CD4-positive, alpha-beta T cell treated with Interleukin-4 for 4 hours (primary cell): ENCODE measurements at places on chromosomes 7 and 10.
A peak's percentile ranks its signal among the peaks of the same experiment; 100 is the strongest.

DNA sequence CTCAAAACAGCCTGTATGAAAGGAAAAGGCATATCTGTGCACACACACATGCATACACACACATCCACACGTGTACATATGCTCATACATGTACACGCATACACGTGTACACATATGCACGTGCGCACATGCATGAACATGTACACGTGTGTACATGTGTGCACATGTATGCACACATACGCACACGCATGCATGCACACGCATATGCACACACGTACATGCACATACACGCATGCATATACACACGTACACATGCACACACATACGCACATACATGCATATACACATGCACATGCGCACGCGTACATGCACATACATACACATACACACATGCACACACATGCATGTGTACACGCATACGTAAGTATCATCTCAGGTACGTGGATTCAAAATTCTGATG is 19.4 kb downstream of the DIP2C start:
- no peak for DNase-seq

DNA sequence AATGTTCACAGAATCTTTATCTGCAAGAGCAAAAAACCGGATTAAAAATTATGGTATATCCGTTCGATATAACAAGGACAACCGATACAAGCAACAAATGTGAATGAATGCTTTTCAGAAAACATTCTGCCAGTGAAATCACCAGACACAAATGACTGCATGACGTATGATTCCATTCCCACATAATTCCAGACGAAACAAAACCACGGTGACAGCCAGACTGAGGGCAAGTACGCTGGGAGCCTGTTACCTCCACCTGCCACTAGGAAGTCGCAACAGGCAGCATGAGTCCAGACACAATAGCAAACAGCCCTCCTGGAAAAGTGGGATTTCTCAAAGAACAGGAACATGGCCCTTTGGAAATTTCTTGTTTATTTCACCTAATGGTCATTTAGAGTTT is 41.7 kb downstream of the MAD1L1 start:
- DNase-seq = no peak

DNA sequence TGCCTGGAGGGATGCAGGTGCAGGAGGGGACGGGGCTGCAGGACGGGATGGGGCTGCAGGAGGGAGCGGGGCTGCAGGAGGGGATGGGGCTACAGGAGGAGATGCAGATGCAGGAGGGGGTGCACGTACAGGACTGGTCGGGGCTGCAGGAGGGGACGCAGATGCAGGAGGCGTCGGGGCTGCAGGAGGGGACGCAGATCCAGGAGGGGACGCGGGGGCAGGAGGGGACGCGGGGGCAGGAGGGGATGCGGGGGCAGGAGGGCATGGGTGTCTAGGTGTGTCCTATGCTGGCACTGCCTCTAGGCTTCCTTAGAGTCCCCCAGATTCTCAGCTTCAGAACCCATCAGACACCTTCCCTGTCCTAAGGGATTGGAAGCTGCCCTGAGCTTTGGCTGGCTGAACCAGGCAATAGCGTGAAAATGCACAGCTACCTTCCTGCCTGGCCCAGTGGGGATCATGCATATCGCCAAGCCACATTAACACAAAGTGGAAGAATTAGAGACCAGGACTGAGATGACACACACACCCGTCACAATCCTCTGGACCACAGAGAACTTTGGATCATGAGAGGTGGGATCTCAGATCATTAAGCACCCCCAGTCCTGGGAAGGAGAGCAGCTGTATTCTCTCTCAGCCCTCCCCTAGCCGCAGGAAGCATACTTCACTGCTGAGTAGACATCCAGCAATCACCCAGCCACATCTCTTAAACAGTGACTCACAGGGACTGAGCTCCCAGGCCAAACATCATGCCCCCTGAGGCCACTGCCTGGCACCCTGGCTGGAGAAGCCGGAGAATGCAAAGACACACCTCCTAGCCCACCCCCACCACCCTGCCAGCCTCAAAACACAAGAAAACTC is 67.3 kb downstream of the VWA2 start:
- DNase-seq = no peak

DNA sequence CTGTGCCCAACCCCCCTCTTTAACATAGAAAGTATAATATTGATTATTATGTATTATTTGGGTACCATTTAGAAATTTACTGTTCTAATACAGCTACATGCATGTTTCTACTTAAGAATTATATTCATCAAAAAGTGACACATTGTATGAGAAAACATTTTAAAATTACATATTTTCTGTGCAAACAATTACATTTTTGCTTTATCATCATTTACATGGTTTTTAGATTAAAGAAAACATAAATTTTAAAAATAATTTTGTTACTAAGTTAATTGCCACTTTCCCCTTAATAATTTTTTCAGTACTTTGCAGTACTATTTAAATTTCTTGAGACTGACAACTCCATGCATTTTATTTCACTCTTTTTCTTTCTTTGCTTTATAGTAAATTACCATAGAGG is 95.3 kb upstream of the GATAD1 start:
- DNase-seq = no peak

GRCh38 chr7:103937680-103938079 is 51.8 kb downstream of the RELN start:
- no peak for DNase-seq

DNA sequence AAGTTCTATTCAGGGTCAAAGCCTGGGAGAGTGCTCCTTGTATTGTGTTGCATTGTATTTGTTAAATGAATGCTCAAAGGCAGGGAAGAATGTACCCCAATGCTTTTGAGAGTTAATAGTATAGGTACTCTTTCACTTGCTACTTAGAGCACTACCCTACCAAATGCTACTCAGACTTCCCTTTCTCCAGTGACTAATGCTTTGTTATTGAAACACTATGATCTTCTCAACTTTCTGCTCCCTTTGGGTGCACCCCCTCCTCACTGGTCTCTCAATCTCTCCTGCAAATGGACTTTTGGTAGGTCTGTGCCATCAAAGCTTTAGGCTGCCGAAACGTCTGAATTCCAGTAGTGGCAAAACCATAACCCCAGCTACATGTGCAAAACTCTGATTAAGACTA is 177.7 kb upstream of the AHR start:
- no peak for DNase-seq

DNA sequence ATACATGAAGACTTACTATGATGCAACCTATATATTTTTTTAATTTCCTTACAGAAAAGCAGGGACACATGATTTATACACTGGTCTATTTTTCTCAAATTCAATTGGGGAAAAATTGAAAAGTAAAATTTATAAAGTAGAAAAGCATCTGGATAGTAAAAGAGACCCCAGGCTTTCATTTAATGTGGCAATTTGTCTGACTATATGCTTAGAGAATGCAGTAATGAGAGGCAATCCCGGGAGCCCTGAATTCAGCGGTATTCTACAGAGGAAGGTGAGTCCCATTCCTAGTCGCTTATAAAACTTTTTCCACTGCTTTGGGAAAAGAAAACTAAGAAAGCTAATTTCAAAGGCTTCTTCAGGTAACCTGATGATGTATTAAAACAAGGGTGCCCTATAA is 167.1 kb downstream of the SEMA3D start:
- no peak for DNase-seq

- no peak for DNase-seq
These were observed 76.9 kb downstream of the SLC13A1 start for GRCh38 chr7:123122916-123123315.

GRCh38 chr7:93799750-93800357 is 90.7 kb downstream of the TFPI2 start:
- DNase-seq = no peak

- DNase-seq = no peak
These were observed 31.5 kb downstream of the SLC18A2 start for GRCh38 chr10:117272195-117273076.

DNA sequence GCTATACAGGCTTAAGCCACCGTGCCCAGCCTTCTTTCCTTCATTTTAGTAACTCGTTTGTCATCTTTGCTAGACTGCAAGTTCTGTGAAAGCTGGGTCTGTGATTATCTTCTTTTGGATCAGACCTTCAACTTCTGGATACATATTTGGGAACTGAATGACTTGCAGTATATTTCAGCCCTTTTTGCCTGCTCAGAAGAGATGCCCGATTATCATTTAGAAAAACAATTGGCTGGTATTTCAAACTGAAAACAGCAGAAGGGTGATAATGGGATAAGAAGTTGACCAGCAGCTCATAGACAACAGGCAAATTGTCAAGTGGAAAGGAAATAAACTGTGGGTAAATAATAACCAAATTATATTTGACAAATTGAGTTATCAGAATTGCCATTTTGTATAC is 14.6 kb downstream of the RSBN1L start:
- no peak for DNase-seq

DNA sequence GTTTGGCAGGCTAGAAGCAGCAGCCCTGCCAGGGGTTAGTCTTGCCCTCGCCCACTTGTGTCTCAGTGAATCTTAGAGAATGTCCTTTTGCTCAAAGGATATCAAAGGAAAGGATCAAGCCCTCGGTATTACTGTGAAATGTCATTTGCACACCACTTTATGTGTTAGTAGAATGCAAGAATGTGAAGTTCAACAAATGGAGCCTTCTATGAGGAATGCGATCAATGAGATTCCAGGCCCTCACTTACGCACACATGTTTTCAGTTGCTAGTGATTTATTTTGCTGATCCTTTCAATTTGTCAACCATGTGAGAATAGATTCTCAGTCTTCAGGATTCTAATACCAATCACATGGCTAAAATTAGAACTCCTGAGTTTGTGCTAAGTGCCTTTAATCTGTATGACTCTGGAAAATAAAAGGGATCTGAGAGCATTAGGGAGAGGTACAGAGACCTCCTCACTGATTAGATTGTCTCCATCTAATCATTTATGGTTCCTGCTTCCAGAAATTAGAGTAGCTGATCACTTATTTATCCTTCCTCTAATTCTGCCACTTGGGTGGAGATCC is 123.0 kb upstream of the SP4 start:
- no peak for DNase-seq

DNA sequence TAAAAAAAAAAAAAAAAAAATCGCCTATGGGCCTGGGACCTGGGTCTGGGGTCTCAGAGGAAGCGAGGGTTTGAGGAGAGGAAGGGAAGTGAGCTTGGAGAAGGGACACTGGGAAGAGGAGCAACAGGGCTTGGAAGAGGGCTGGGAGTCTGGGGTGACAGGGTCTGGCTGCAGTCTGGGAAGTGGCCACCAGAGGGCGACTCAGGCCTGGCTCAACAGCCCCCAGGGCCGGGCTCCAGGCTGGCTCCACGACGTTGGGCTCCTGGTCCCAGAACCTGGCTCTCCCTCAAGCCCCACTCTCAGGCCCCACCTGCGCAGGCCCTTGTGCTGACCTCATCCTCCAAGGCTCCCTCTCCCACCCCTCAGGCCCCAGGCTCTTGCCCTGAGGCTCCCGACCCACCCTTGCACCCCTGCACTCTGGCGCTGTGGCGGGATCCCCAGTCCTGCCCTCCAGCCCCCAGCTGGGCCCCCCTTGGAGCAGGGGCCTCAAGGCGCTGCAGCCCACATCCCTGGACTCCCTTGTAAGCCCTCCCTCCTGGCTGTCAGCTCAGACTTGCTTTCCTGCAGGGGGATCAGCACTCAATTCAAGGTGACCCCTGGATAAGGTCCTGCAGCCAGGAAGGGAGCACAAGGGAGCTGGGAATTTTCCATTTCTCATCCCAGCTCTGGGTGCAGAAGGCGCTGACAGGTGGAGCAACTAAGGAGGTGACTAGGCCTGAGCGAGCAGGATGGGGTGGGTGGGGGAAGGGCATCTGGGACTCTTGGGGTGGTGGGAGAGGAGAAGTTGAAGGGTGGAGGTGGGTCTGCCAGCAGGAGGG is 5.4 kb upstream of the SPACDR start:
- peak; percentile 69 for DNase-seq

GRCh38 chr10:86644794-86645445 is 9.4 kb upstream of the OPN4 start:
- no peak for DNase-seq

DNA sequence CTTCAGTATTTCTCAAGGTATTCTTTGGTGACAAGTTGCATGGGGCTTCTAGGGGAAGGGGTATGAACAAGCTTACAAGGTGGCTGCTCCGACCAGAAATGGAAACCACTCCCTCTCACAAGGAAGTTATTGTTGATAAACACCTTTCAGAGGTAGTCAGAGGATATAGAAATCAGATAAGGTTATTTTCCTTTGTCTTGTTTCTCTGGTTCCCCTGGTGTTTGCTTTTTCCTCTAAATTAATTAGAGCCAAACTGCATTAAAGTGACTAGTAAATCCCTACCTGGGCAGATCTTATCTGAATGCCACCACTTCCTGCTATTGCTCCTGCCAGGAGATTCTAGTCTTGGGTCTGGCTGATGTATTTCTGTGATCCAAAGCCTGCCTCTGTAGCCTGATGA is 725.4 kb downstream of the INHBA start:
- no peak for DNase-seq

- DNase-seq = no peak
These were observed 484.7 kb downstream of the PTPRN2 start for GRCh38 chr7:158102897-158103296.

DNA sequence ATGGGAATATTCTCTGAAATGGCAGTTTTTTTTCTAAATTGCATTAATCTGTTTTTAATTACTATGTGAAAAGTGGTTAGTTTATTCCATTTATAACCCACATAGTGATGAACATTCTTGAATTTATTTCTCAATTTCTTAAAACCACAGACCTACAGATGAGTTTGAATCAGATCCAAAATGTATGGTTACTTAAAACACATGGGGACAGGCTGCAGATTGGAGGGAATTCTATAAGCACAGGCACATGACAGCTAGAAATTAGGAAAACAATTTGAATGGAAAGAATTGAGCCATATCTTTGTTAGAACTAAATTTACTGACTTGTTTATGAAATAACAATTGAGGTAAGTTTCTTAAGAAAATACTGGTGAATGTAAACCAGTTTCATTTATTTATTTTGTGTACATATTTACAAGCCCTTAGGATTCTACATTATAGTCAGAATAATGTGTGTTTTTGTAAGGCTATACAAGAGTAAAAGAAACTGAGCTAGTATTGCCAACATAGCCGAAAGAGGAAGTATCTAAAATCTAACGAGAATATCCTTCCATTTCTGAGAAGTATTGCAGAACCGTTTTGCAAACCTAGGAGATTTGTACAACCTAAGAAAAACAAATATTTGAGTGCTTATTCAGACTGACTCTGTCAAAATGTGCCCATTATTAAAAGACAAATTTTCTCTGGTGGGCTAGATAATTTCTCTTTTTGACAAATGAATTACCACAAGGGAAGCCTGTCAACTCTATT is 434.3 kb upstream of the SEMA3D start:
- DNase-seq = no peak

DNA sequence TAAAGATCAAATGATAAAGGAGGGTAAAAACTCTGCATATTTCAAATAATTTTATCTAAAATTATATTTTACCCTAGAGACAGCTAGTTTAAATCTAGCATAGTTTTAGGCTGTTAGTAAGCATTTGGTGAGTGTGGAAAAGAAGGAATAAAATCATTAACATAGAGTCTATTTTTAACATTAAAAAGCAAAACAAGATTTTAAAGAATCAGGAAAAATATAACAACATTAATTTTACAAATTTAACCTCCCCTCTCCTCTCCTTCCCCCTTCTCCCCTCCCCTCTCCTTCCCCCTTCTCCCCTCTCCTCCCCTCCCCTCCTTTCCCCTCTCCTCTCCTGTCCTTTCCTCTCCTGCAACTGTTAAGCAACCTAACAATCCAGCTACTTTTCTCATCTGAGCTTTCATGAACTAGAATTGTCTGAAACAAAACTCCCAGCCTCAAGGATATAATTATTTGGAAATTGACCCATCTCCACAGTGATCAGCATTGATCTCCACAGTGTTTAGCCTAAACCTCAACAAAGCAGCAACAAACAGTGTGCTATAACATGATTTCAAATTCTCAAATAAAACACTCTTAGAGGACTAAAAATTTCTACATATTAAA is 293.2 kb downstream of the PPP1R3A start:
- no peak for DNase-seq
